ENCODE measurements at places on chromosomes 1 and 21.

GRCh38 chr1:13730751-13731482 lies 30.9 kb downstream of the PRDM2 start:
- DNase-seq = peak; percentile 55

- DNase-seq = no peak
Observed at GRCh38 chr1:245571815-245572294, 417.1 kb downstream of the KIF26B start.

DNA sequence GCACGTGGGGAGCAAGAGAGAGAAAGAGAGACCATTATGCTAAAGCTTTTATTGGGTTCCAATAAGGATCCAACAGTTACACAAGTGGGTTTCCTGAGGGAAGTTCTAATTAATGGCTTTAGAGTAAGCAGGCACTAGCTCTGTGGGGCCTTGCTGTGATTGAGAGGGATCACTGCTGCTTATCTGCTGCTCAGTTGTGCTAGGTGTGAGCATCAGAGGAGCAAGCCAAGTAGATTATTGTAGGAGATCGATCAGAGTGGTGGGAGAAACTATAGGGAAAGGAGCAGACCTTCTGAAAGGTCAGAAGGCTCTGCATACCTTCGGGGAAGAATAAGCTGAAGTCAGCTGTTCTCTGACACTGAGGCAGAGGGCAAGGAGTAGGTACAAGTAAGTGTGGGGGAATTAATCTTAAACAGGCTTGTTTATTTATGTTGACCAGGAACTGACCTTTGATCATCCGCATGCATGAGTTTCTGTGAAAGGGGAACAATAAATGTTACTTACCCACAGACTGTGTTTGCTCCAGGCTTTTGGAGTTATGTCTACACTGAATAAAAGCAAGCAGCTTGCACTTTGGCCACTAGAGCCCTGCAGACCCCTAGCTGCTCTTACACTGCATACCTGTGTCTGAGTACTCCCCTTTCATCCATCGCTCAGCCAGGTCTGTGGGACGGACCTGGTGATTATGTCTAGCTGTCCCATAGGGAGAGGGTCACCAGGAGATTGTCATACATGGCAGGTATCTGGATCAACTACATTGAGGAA lies 89.7 kb downstream of the TNNI3K start:
- DNase-seq = no peak

DNA sequence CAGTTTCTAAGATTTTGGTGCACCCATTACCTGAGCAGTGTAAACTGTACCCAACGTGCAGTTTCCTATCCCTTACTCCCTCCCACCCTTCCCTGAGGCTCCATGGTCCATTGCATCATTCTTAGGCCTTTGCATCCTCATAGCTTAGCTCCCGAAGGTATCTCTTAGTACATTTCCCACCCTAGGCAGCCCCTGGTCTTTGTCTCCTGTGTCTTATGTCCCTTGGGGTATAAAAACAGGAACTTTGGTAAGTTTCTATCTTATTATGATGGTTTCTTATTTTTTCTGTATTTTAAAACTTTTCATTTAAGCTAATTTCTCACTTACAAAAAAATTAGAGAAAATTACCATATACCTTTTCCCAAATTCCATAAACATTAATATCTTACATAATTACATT lies 78.1 kb downstream of the URB2 start:
- no peak for DNase-seq

- no peak for DNase-seq
Observed at GRCh38 chr21:36639769-36640168, 59.1 kb upstream of the SIM2 start.

GRCh38 chr1:20840731-20841130 lies 53.6 kb upstream of the HP1BP3 start:
- no peak for DNase-seq

- no peak for DNase-seq
Observed at GRCh38 chr1:235239851-235240250, 78.8 kb upstream of the RBM34 start.

GRCh38 chr1:204123376-204123775 lies 28.5 kb downstream of the ETNK2 start:
- no peak for DNase-seq

- no peak for DNase-seq
Observed at GRCh38 chr1:113783254-113784103, 24.2 kb upstream of the PHTF1 start.

DNA sequence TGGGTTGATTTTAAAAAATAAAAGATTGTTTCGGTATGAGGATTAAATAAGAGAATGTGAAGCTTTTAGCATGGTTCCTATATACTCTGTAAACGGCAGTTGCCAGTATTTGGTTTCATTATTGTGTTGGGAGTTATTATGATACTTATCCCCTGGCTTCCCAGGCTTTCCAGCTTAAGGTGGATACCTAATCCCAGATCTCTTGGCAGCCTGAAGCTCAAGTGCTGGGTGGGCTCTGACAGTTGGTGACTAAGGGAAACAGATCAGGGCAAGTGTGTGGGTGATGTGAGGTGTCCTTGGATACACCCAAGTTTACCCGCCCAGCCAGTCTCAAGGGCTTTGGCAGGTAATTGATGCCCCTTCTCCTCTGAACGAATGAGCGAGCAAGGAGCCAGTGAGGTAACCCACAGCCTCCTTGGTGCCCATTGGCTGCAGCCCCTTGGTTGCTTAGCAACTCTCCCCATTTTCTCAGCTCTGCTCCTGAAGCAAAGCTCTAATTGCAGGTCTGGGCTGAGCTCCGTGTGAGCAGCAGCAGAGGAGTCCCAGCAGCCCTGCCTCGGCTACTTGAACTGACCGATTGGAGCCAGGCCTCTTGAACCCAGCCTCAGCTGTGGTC lies 6.1 kb downstream of the IPO13 start:
- DNase-seq = no peak

All from stimulated activated CD8-positive, alpha-beta memory T cell treated with anti-CD3 and anti-CD28 coated beads, Interleukin-4, amount 100 ng/mL, for 4 hours (primary cell).